ENCODE measurements at places on chromosomes 3 and 15.

- no peak for DNase-seq
Measured at GRCh38 chr3:134364936-134365765, 9.1 kb downstream of the AMOTL2 start.

GRCh38 chr15:62426387-62426956 is 261.4 kb upstream of the C2CD4B start:
- no peak for DNase-seq

DNA sequence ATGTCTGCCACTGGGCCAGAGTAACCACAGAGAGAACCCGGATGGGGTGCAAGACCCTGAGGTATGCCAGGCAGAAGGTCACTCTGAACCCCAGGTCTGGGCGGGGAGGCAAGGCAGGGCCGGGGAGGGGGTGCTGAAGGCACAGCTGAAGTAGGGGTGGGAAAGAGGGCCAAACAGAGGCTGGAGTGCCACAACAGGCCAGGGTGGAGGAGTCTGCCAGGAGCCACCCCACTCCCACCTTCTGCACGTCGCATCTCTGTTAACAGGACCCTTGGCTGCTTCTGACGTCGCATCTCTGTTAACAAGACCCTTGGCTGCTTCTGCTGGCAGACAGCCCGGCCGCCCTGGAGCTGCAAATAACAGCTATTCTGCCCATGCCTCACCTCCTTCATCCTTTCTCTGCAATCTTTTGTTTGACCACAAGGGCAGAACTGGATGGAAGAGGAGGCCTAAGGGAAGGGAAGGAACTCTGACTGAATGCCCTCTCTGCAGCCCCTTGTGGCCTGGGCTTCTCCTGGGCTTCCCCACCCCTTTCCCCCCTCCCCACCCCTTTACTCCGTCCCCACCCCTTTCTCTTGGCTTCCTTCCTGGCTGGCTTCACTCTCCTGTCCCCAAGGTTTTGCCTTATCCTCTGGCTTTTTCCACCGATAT is 20.6 kb upstream of the FBLN2 start:
- no peak for DNase-seq

DNA sequence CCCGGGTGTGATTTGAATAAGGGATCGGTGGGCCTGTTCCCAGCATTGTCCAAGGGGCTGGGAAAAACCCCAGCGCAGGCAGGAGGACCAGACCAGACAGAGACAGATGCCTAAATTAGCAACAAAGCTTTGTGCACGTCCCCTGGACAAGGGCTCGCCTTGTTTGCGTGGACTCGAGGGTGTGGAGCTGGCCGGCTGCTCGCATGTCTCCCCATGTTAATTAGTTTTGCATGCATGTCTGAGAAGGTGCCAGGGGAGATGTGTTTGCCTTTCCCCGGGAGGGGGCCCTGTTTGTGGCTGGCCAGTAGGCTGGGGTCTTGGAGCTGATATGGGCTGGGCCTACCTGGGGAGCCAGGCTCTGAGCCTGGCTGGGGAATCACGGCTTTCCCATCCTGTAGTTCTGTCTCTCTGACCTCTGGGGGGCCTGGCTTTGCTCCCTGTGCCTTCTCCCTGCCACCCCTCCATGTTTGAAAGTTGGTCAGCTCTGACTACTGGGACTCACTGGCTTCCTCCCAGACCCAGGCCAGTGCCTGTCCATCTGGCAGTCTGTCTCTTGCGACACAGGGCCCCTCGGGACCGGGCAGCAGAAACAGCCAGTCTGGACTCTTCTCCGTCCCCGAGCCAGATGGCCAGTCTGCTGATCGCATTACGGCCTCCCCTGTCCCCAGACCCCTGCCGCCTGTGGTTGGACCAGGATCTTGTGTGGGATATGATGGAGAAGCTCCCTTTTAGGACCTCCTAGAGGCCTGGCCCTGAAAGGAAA is 55.4 kb upstream of the POLG start:
- no peak for DNase-seq

DNA sequence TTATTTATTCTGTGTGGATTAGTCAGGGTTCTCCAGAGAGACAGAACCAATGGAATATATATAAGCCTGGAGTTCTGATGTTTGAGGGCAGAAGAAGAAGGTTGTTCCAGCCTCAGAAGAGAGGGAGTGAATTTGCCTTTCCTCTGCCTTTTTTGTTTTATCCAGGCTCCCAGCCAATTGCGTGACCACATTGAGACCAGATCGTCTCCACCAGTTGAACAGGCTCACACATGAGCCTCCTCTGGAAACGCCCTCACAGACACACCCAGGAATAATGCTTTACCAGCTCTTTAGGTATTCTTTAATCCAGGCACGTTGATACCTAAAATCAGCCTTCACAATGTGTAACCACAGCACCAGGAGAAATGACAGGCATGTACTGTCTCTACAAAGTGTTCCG is 923.1 kb downstream of the TBL1XR1 start:
- DNase-seq = no peak

- no peak for DNase-seq
Measured at GRCh38 chr3:57120451-57121174, 44.5 kb downstream of the IL17RD start.

- no peak for DNase-seq
Measured at GRCh38 chr3:4587061-4587837, 94.1 kb downstream of the ITPR1 start.

DNA sequence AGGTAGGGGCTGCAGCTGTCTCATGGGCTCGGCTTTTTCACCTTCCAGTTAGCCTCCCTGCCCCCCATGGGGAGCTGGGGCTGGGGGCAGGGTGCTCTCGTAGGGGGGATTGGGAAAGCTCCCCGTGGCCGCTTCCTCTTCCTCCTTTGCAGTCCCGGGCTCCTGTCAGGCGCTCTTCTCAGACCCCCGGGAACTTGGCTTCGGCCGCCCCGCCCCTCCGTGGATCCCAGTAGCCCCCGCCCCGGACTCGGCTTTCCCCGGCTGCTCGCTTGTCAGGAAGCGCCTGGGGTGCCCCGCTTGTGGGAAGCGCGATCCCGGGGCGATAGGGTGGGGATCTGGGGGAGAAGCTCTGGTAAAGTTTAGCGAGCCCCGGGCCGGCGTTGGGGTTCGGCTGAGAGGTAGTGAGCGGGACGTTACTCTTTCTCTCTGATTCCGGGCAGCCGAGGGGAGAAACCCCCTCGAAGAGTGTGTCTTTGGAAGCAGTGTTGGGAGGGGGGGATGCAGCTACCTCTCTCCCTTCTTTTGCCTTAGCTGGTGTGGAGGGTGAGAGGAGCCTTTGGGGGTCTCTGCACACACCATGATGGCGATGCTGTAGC is 611 bp downstream of the PIAS1 start:
- DNase-seq = no peak

- no peak for DNase-seq
Measured at GRCh38 chr15:61205346-61205921, 23.7 kb downstream of the RORA start.

- no peak for DNase-seq
Measured at GRCh38 chr15:52710708-52711389, 31.7 kb upstream of the ATOSA start.

- no peak for DNase-seq
Measured at GRCh38 chr3:177353140-177353539, 155.9 kb upstream of the TBL1XR1 start.

- no peak for DNase-seq
Measured at GRCh38 chr3:106440672-106441071, 571.9 kb upstream of the CBLB start.

DNA sequence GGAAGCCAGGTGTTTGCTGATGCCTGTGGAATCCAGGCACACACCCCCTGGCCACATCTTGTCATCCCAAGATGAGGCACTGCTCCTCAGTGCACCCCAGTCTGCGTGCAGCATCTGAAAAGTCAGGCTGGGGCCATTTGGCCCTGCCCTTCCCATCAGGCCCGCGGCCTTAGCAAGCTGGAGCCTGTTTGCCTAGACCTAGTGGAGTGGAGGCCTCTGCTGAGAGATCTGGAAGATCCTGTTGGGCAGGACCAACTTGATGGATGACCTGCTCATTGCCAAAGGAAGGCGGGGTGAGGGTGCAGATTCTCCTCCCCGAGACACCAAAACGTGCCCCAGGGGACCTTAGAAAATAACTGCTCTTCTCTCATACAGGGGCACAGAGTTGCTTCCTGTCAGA is 220.2 kb downstream of the SHQ1 start:
- no peak for DNase-seq

DNA sequence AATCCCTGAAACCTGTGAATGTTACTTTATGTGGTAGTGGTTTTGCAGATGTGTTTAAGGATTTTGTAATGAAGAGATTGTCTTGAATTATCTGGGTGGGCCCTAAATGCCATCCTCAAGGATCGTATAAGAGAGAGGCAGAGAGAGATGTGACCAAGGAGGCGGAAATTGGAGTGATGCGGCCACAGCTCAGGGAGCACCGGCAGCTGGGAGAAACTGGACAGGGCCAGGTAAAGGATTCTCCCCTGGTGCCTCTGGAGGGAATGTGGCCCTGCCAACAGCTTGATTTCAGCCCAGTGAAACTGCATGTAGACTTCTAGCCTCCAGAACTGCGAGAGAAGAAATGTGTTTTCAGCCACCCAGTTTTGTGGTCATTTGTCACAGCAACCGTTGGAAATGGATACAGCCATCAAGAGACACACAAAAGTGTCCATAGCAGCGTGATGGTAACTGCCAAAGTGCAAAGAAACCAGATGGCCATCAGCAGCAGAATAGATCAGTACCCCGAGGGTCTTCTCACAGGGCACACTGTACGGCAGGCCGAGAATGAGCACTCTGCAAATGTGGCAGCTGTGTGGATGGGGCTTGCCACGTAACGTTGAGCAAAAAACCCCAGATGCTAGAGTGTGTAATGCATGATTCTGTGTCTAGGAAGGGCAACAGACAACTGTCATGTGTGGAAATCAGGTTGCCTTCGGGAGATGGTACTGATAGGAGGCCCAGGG is 12.2 kb downstream of the APBA2 start:
- no peak for DNase-seq

- DNase-seq = no peak
Measured at GRCh38 chr3:45953536-45953935, 10.3 kb downstream of the CXCR6 start.

- no peak for DNase-seq
Measured at GRCh38 chr3:156551746-156552145, 3.2 kb downstream of the SSR3 start.

- DNase-seq = no peak
Measured at GRCh38 chr15:41950127-41950483, 22.3 kb downstream of the EHD4 start.

DNA sequence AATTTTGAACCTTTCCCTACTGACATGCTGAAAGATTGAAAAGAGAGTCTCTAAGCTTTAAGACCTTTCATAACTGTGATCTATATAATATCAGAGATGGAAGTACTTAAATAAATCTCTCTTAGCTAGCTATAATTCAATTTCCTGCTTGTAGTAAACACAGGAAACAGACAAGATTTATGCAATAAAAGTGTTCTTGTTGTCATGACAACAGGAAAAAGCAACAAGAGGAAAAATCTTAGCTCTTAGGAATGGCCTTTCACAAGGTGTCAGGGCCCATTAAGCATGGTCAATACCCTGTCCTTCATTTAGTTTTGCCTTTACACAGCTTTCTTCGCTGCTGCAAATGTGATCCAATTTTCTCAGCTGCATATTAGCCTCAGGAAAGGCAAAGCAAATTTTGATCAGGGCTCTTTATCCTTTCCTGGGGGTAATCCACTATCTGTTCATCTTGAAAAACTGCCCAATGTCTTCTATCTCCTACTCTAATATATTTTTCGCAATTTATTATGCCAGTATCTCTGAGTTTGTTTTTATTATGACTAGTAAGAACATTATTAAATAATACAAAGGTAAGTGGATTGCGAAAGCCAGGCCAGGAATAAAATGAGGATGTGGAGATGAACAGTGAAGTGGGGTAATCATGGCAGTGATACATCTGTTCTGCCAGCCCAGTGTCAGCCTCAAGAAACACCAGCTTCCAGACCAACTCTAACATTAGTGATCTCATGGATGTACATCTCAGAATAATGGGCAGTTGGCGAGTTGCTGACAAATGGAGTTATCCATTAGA is 28.7 kb downstream of the SIDT1 start:
- DNase-seq = no peak

DNA sequence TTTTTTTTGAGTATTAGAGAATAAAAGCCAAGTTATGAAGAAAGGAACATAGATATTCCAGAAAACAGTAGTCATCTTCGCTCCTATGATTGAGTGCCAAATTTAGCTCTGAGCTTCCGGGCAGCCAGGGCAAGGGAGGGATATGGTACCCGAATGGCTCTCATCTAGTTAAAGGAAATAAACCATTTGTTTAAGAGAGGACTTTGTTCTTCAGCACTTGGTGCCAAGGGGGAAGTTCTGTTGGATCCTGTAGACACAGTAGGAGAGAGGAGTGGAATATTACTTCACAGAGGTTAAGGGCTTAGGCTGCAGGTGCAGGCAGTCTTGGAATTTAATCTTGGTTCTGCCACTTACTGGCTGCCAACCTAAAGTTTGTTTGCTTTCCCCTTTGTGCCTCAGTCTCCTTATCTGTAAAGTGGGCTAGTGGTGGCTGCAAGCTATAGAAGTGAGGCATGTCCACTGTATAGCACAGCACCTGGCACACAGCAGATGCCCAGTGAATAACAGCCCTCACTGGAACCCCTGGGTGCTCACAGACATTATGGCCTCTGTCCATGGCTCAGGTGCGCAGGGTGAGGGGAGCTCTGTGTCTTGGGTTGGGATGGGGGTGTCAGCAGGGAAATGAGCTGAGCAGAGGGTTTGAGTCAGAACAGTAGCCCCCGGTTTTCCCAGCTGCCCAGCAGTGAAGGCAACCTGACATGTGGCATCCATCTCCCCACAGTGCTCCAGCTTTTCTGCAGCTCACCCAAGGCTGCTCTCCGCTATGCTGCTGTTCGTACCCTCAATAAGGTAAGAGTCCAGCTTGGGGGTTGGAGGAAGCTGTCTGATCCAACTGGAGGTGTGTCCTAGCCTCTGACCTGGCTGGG is 10.4 kb downstream of the COPG1 start:
- DNase-seq = no peak

- DNase-seq = no peak
Measured at GRCh38 chr15:92392462-92392861, 1.2 kb upstream of the ST8SIA2 start.

DNA sequence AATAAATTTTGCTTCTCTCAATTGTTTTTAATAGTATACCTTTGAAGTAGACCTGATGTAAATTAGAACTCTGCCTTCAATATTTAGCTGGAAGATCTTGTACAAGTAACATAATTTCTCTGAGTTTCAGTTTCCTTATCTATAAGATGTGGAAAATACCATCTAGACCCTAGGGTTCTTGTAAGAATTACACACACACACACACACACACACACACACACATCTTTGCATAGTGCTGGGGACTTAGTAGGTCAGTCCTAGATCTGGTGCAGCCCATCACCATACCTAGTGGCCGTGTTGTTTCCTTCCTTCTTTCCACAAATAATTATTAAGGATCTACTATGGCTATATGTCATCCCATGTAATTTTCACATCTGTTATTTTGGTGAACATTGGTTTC is 11.0 kb downstream of the TRAT1 start:
- DNase-seq = no peak

- DNase-seq = no peak
Measured at GRCh38 chr3:151206201-151206600, 3.2 kb upstream of the GPR171 start.

Data from stimulated activated CD8-positive, alpha-beta memory T cell treated with anti-CD3 and anti-CD28 coated beads, Interleukin-12 subunit alpha, Interleukin-12 subunit beta, amount 100 ng/mL, for 4 hours (primary cell).